ENCODE measurements at places on chromosomes 1 and 21. TPM values are rescaled to one million over a fixed set of nuclear protein-coding genes. Genes with fewer than 3 reads are reported as not detected.

ERVH48-1 gene
- total RNA-seq, result 186 TPM

AMY1C gene
- not detected for total RNA-seq

KIF14 gene
- total RNA-seq, result 20.9 TPM

COL16A1 gene
- total RNA-seq, result 9.9 TPM

ANGPTL7 gene
- not detected for total RNA-seq

GUCA2A gene
- total RNA-seq, result not detected

GJA9 gene
- total RNA-seq, result not detected

CRYBG2 gene
- total RNA-seq, result 10.3 TPM

LMOD1 gene
- total RNA-seq, result 0.31 TPM

PDZK1 gene
- total RNA-seq, result 47.6 TPM

DNA sequence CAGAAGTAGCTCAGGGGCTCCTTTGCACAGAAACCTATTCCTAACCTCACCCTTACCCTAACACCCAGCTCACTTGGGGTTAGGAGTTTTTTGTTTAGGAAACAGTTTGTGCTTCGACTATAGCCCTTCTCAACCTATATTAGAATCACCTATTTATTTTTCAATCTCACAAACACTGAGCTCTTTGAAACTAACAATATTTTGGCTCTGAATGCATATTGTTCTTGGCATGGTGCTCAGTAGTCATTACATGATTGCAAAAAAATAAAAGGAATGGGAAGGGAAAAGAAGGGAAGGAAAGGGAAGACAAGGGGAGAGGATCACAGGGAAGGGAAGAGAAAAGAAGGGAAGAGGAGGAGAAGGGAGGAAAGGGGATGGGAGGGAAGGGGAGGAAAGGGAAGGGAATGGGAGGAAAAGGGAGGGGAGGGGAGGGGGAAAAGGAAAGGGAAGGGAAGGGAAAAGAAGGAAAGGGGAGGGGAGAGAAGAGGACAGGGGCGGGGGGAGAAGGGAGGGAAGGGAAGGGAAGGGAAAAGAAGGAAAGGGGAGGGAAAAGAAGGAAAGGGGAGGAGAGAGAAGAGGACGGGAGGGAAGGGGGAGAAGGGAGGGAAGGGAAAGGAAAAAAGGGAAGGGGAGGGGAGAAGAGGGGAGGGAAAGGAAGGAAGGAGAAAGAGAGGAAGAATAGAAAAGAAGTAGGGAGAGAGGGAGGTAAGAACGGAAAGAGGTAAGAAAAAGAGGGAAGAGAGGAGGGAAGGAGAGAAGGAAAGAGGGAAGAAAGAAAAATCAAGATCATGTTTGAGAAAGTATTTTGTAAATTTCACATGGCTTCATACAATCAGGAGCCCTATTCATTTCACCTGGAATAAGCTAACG is 484.1 kb upstream of the NFIA start:
- no peaks in the 10 kb centered on the region for H3K4me1 ChIP-seq
- DNase-seq, result no peak
- H3K27me3 ChIP-seq, result no peaks in the 10 kb centered on the region
- no peak overlapping the region for H3K27ac ChIP-seq
- no peaks in the 10 kb centered on the region for H3K36me3 ChIP-seq

- no peaks in the 10 kb centered on the region for H3K36me3 ChIP-seq
- no peak overlapping the region for H3K27ac ChIP-seq
- H3K4me1 ChIP-seq, result no peaks in the 10 kb centered on the region
- peak; percentile 58 for DNase-seq
These were observed 32.2 kb upstream of the LRRC7 start for GRCh38 chr1:69535490-69535889.

- H3K4me1 ChIP-seq, result peaks cover 6% of the 10 kb centered on the region
- no peak overlapping the region for H3K4me3 ChIP-seq
- H3K36me3 ChIP-seq, result no peaks in the 10 kb centered on the region
- no peak for DNase-seq
- no peaks in the 10 kb centered on the region for H3K27me3 ChIP-seq
These were observed 15.8 kb downstream of the AUNIP start for GRCh38 chr1:25843483-25843882.

DNA sequence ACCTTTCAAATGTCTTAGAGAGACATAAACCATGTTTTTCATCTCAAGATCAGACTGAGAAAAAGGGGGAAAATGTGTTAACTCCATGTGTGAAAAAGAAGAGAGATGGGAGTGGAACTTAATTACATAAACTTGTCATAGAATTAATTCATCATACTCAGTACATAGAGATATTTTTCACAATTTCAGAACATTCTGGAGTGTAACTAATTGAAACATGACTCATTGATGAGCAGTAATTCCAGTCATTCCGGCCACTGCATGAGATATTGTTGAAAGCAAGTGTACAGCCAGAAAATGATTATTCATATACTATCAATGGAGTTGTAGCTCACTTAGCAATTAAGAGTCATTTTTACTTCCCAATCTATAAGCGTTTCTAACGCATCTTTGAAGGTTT is 739.3 kb downstream of the LTN1 start:
- DNase-seq, result no peak
- H3K4me3 ChIP-seq, result no peak overlapping the region
- H3K4me1 ChIP-seq, result no peaks in the 10 kb centered on the region
- no peaks in the 10 kb centered on the region for H3K27me3 ChIP-seq
- no peaks in the 10 kb centered on the region for H3K36me3 ChIP-seq

DNA sequence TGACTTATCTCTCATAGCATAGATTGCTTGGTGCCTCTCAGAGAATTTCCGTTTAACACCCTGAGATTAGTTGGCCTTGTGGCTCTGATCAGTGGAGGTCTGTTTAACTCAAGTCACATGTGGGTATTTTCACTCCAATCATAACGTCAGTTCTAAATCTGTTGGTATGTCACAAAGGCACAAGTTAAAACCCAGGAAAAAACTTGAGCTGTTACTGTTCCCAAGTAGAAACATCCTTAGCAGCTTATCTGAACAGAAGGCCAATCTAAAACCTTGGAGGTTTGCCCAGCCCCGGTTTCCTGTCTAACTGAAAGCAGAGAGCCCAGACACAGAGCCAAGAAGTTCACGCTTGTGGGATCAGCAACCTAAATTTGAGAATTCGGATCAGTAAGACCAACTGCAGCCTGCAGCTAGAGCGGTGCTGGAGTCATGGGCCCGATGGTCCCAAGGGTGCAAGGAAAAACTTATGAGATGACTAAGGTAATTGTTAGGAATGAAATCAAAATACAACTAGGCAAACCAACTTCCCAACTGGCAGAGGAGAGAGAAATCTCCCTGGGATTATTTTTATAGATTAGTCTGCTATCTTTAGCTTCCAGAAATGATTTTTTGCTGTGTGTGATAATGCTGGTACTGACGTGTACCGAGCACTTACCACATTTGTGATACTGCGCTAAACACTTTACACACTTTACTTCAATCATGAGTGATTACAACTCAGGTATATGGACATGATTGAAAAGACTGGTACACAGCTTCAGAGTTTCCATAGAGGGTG is 90.2 kb upstream of the C1orf21 start:
- H3K4me3 ChIP-seq, result no peak overlapping the region
- no peak for DNase-seq
- H3K27me3 ChIP-seq, result peaks cover 4% of the 10 kb centered on the region
- no peaks in the 10 kb centered on the region for H3K4me1 ChIP-seq
- H3K36me3 ChIP-seq, result no peaks in the 10 kb centered on the region

DNA sequence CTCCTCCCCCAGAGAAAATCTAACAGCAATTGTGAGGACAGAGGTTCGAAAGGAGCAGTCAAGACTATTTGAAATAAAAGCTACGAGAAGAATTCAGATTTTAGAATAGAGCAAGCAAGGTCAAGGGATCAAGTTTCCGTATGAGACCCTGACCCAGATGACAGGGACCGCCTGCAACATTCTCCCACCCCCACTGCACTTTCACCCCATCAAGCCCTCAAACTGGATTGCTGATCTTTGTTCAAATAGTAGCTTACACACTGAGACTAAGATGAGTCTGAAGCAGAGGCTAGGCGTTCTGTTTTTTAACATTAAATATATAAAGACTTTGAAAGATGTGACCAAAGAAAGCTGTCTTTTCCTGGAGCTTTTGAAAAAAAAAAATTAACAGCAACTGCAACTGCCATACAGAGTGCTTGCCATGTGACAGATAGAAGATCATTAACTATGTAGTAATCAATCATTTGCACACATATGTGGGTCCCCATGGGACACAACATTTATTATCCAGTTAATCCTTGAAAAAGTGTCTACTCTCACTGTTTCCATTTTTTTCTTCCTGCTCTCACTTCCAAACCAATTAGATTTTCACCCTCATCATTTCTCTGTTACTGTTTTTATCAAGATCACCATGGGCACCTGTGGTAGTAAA is 120.0 kb downstream of the GRIK1 start:
- H3K27ac ChIP-seq, result no peak overlapping the region
- H3K27me3 ChIP-seq, result no peaks in the 10 kb centered on the region
- H3K4me1 ChIP-seq, result no peaks in the 10 kb centered on the region
- no peak for DNase-seq

- DNase-seq, result no peak
- H3K27ac ChIP-seq, result no peak overlapping the region
- no peak overlapping the region for H3K4me3 ChIP-seq
- H3K27me3 ChIP-seq, result no peaks in the 10 kb centered on the region
These were observed 27.1 kb upstream of the HHAT start for GRCh38 chr1:210301615-210302000.

DNA sequence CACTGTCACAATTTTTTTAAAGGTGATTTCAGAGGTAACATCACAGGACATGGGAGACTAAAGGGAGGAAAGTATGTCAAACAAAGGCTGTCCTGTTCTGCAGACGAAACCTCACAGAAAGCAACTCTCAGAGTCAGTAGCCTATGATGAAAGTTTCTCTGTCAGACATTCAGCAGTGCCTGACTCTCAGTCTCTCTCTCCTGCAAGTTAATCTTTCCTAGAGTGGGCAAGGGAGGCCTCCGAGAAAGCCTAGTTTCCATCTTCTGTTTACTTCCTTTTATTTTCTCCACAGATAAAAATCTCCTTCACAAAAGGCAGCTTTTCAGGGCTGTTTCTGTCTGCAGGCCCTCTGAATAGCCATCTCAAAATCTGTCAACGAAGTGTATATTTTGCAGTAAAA is 24.9 kb upstream of the FMO2 start:
- peaks cover 3% of the 10 kb centered on the region for H3K4me1 ChIP-seq
- no peak for DNase-seq
- H3K4me3 ChIP-seq, result peak overlapping the region; percentile 32
- no peaks in the 10 kb centered on the region for H3K36me3 ChIP-seq
- no peaks in the 10 kb centered on the region for H3K27me3 ChIP-seq
- H3K27ac ChIP-seq, result no peak overlapping the region

- no peaks in the 10 kb centered on the region for H3K27me3 ChIP-seq
- DNase-seq, result no peak
- H3K36me3 ChIP-seq, result no peaks in the 10 kb centered on the region
- no peak overlapping the region for H3K27ac ChIP-seq
- no peak overlapping the region for H3K4me3 ChIP-seq
These were observed 40.0 kb downstream of the RCAN1 start for GRCh38 chr21:34574601-34575529.

DNA sequence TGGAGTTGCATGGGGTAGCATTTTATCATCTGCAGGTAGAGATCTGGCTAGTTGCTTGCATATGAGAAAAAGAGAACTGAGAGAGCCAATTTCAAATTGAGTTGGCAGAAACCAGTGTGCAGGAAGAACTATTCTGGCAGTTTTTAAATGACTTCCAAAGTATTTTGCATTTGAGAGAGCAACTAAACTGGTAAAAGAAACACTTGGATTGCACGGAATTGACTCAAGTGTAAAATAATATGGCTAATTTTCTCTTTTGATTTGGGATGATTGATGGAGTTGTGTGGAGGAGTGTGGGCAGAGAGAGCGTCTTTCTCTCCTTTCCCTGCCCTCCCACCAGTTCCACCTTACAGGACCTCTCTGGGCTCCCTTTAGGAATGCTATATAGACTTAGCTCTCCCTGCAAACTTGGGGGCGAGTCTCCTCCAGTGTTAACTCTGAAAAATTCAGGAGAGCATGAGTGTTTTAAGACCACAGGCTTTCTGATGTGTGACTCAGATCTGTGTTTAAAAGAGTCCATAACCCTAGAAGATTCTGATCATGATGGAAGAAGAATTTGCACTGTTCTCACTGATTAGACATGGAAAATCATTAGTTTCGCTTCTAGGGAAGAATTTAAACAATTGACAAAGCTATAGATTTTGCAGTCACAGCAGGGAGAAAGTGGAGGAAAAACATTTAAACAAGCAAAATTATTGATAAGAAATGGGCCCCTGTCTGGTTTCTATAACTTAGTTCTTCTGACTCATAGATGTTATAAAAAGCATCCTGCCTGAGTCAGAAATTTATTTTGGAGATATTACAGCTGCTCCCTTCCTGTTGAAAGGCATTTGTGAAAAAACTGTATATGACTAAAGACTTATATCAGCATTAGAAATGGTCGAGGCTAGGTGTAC is 24.9 kb upstream of the CTBS start:
- H3K27ac ChIP-seq, result no peak overlapping the region
- H3K4me1 ChIP-seq, result no peaks in the 10 kb centered on the region
- no peaks in the 10 kb centered on the region for H3K36me3 ChIP-seq

- H3K27me3 ChIP-seq, result no peaks in the 10 kb centered on the region
- no peaks in the 10 kb centered on the region for H3K36me3 ChIP-seq
- no peak overlapping the region for H3K4me3 ChIP-seq
- no peaks in the 10 kb centered on the region for H3K4me1 ChIP-seq
These were observed 11.2 kb downstream of the TRIM62 start for GRCh38 chr1:33170351-33171274.

DNA sequence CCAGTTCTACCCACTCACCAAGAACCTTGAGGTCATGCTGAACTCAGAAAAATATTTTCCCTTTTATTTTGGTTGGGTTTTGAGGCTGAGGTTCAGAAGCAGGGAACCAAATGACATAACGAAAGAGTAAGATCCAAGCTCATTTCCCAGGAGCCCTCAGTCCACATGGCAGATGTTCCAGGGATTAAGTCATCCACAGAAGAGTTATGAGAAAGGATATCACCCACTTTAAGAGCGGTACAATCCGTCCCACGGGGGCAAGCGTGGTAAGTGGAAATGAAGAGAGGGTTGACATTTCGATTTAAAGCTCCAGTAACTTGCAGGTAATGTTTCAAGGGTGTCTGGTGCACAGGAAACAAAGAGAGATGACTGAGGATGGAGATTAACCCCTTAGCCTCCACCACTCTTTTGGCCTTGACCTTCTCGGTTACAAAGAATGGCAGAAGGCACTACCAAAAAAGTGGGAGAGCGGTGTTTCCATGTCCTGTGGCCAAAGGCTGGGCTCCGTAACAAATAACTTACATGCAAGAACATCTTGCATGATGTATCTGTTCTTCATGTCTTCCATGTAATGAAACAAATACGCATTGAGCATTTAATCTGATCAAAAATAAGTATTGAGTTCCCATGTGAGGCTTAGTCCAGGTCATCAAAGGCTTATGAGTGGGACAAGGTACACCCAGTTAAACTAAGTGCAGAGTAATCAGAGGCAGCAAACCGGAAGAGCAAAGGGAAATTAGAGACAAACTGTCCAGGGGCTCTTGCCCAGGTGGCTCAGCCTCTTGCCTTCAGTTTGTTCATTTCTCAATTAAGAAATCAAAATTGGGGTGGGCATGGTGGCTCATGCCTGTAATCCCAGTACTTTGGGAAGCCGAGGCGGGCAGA is 241.4 kb downstream of the TOMM20 start:
- DNase-seq, result no peak
- no peaks in the 10 kb centered on the region for H3K36me3 ChIP-seq
- H3K27me3 ChIP-seq, result no peaks in the 10 kb centered on the region
- no peak overlapping the region for H3K4me3 ChIP-seq

DNA sequence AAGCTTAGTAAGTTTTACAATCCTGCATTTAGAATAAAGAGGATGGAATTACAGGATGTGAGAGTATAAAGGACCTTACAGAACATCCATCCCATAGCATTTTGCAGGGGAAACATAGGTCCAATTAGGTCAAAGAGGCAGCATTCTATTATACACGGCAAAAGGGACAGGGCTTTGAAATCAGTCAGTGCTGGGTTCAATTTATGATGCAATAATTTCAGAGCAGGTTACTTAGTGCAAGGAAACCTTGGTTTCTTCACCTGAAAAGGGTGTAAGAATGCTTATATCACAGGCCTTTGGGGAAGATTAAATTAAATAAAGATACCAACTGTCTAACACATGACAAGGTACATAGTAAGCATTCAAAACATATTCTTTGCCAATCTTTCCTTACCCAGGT is 17.1 kb upstream of the NTNG1 start:
- no peaks in the 10 kb centered on the region for H3K4me1 ChIP-seq

Measured in endodermal cell (in vitro differentiated cells).